ENCODE measurements at places on chromosomes 11 and 22. TPM values are rescaled to one million over a fixed set of nuclear protein-coding genes. Genes with fewer than 3 reads are reported as not detected.

Gene APOL4
- 7.8 TPM for total RNA-seq

DNA sequence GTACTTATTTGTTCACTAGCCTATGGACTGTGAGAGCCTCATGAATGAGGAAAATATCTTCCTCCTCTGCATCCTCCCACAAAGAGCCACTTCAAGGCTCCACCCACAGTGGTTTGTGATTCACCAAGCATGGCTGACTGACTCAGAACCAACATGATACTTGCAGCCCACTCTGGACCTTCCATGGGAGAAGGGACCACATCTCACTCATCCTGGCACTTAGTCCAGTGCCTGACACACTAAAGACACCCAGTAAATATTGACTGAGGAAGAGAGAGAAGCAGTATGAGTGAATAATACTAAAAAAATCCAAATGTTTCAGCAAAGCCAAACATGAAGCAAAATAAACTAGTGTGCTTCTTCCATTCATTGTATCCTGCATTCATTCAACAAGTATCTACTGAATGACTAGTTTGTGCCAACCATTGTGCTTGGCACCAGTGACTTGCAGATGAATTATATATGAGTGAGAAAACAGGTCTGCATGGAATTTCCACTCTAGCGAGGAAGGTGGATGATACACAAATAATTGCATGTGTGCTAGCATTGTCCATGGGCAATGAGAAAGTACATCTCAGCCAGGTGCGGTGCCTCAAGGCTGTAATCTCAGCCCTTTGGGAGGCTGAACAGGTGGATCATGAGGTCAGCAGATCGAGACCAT is 54.9 kb upstream of the BLID start:
- no peaks in the 10 kb centered on the region for H3K27me3 ChIP-seq
- H3K27ac ChIP-seq = no peak overlapping the region
- H3K4me1 ChIP-seq = peaks cover 3% of the 10 kb centered on the region
- no peak for DNase-seq

GRCh38 chr11:111414267-111414931 is 35.3 kb upstream of the POU2AF1 start:
- H3K4me3 ChIP-seq = no peak overlapping the region
- no peak for DNase-seq
- H3K4me1 ChIP-seq = peaks cover 29% of the 10 kb centered on the region
- no peak overlapping the region for H3K27ac ChIP-seq
- no peaks in the 10 kb centered on the region for H3K27me3 ChIP-seq

GRCh38 chr22:29128891-29129807 is 56.3 kb downstream of the KREMEN1 start:
- H3K4me3 ChIP-seq = no peak overlapping the region
- peak; percentile 35 for DNase-seq
- H3K4me1 ChIP-seq = no peaks in the 10 kb centered on the region
- peaks cover 6% of the 10 kb centered on the region for H3K36me3 ChIP-seq

GRCh38 chr11:121383716-121384115 is 68.4 kb upstream of the SORL1 start:
- peak overlapping the region; percentile 55 for H3K27ac ChIP-seq
- H3K4me1 ChIP-seq = peaks cover 11% of the 10 kb centered on the region
- DNase-seq = no peak
- no peaks in the 10 kb centered on the region for H3K36me3 ChIP-seq
- no peaks in the 10 kb centered on the region for H3K27me3 ChIP-seq

Gene GPR83
- 0.55 TPM for total RNA-seq

GRCh38 chr22:29994027-29994715 is 86.1 kb upstream of the HORMAD2 start:
- H3K4me1 ChIP-seq = peaks cover 22% of the 10 kb centered on the region
- peaks cover 44% of the 10 kb centered on the region for H3K36me3 ChIP-seq
- no peaks in the 10 kb centered on the region for H3K27me3 ChIP-seq
- no peak for DNase-seq
- H3K4me3 ChIP-seq = no peak overlapping the region
- H3K27ac ChIP-seq = no peak overlapping the region

DNA sequence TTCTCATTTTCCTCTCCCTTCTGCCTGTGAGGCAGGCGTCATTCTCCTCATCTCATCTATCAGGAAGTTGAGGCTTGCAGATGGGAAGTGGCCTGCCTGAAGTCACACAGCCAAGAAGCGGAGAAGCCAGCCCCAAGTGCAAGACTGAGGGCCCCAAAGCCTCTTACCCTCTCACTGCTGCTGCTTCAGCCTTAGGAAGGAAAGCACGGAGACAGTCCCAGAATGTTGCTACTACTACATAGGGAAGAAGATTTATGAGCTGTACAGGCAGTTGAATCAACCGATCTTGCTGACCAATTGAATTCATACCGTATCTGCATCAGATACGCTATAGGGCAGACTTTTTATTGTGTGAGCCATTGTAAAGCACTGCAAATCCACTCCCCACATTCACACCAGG is 89.0 kb downstream of the CWC15 start:
- H3K27me3 ChIP-seq = no peaks in the 10 kb centered on the region
- H3K27ac ChIP-seq = no peak overlapping the region
- H3K4me3 ChIP-seq = no peak overlapping the region
- H3K36me3 ChIP-seq = no peaks in the 10 kb centered on the region

DNA sequence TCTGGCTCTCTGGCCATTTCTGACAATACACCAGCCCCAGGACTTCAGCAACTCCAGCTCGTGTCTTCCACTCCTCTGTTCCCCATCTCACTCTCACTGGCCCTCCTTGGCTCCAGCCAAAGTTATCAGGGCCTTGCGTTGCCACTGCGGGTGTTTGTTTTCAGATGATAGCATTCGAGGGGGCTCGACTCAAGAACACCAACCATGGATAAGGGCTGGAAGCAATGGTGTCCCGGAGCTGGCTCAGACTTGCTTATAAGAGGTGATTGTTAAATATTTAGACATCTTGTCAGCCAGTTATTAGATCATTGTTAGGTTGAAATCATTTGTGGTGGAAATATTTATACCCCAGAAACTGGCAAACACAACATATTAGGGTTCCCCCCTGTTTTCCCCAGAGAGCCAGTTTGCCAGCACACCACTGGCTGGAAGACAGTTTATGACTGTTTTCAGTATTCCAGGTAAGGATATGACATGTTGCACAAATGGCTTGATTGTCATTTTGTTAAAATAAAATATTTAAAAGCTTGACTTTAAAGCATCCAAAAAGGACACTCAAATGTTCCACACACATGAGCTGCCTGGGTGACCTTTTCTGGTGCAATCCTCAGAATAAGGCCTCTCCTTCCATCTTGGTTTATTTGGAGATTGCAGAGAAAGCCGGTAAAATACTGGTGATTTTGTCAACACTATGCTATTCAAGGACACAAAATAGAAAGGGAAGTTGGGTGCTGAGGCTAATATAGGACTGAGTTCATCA is 98.3 kb downstream of the FBXO7 start:
- no peak overlapping the region for H3K27ac ChIP-seq
- H3K27me3 ChIP-seq = no peaks in the 10 kb centered on the region
- H3K4me1 ChIP-seq = no peaks in the 10 kb centered on the region
- H3K36me3 ChIP-seq = no peaks in the 10 kb centered on the region
- DNase-seq = peak; percentile 61

DNA sequence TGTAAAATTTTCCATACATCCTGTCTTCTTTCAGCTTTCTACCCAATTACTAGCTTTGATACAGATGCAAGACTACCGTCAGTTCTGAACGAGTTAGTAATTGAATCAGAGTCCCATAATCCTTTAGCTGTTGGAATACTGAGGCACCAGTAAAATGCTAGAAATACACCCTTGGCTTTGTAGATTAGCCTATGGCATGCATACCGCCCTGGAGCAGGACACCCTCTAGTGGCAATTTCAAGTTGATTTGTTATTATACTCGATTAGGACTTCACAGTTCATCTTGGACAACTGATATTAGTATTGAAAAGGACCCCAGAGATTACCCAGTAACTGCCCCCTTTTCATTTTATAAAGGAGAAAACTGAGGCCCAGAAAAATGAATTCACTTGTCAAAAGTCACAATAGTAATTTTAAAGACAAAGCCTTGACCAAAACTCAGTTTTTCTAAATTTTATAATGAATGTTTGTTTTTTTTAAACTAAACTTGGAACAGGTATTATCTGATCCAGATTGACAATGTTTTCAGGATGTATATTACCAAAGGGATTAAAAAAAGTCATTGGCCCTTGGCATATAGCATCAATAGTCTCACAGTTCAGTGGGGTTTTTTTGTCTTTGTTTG is 72.6 kb downstream of the HIPK3 start:
- peak; percentile 71 for DNase-seq
- peaks cover 6% of the 10 kb centered on the region for H3K36me3 ChIP-seq
- no peak overlapping the region for H3K4me3 ChIP-seq
- no peaks in the 10 kb centered on the region for H3K4me1 ChIP-seq
- H3K27ac ChIP-seq = no peak overlapping the region

DNA sequence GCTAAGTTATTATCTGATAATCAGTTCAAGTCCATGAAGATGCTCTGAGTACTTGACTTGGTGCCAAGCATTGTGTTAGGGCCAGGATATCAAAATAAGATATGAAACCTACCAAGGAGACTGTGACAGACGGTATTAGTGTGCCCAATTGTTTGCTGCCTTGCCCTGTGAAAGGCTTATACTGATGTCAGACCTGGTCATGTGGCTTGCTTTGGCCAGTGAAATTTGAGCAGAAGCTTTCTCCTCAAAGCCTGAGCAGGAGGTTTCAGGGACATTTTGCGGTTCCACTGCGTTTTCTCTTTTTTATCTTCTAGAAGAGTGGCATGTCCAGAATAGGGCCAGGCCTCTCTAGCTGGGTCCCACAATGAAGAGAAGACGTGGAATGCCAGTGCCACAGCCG is 15.8 kb upstream of the PKNOX2 start:
- no peak overlapping the region for H3K4me3 ChIP-seq
- H3K27me3 ChIP-seq = no peaks in the 10 kb centered on the region
- no peak overlapping the region for H3K27ac ChIP-seq
- no peaks in the 10 kb centered on the region for H3K4me1 ChIP-seq
- no peak for DNase-seq

Gene PRR5
- 13.6 TPM for total RNA-seq

Gene OR56A1
- not detected for total RNA-seq

GRCh38 chr22:42701694-42702093 is 19.0 kb downstream of the A4GALT start:
- H3K27me3 ChIP-seq = no peaks in the 10 kb centered on the region
- H3K27ac ChIP-seq = peak overlapping the region; percentile 85
- H3K4me3 ChIP-seq = no peak overlapping the region

Gene H19
- total RNA-seq = 349 TPM

DNA sequence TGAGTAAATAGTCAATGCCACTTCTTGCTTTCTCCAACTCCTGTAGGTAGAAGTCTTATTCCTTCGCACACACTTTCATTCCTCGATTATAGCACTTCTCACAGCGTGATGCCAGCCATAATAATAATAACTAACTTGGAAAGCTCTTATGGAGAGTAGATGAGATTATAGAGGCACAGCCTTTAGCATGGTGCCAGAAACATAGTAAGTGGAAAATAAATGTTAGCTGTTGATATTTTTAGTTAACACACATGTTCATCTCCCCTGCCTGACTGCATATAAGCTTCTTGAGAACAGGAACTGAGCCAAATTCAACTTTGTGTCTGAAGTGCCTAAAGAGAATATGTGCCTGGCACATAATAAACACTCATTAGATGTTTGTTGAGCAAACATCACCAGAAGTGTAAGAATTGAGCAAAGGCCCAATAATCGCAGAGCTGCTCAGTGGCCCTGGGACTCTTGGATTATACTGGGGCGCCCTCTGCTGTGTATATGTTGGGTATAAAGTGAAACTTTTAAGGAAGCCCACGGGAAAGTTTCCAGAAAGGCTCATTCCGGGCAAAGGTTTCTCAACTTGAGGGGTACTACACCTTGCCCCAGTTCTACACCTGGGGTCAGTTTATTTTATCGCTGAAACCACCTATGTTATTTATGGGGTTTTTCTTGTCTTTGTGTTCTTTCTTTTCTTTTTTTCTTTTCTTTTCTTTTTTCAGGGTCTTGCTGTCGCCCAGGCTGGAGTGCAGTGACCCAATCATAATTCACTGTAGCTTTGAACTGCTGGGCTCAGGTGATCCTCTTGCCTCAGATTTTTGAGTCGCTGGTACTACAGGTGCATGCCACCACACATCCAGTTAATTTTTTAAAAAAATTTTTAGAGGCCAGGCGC is 22.3 kb downstream of the SLN start:
- H3K36me3 ChIP-seq = no peaks in the 10 kb centered on the region
- H3K4me1 ChIP-seq = no peaks in the 10 kb centered on the region
- H3K4me3 ChIP-seq = no peak overlapping the region
- DNase-seq = peak; percentile 80

DNA sequence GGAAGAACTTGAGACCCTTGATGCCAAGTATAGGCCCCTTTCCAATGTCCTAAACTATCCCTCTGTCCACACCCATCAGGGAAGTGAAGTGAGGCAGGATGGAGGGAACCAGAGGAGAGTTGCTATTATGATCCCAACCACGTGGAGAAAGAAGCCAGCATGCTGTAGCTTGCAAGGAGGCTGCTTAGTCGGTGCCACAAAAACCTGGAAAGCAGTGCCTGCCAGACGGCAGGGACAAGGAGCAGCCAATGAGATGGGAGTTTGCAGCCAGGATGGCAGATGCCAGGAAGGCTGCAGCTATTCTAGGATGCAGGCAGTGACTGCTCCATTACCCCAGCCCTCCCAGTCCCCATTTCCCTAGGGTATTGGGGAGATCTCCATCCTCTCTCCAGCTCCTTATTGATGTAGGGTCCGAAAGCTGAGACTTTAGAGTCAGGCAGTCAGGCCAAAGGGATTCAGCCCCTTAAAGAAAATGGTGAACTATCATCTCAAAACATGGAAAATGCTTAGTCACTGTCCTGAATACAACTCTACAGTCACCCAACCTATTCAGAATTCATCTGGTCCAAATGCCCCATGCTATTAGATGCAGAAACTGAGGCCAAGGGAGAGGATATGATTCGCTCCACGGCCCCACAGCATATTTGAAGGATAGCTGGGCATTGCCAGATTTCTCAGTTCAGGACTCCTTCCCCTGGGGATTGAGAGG is 18.4 kb upstream of the LRRC55 start:
- peaks cover 10% of the 10 kb centered on the region for H3K4me1 ChIP-seq
- no peaks in the 10 kb centered on the region for H3K36me3 ChIP-seq
- H3K4me3 ChIP-seq = no peak overlapping the region
- H3K27me3 ChIP-seq = no peaks in the 10 kb centered on the region
- no peak for DNase-seq

GRCh38 chr11:130580372-130580771 is 131.9 kb downstream of the ADAMTS15 start:
- peak overlapping the region; percentile 55 for H3K27ac ChIP-seq
- no peaks in the 10 kb centered on the region for H3K36me3 ChIP-seq
- DNase-seq = no peak
- H3K4me1 ChIP-seq = peaks cover 25% of the 10 kb centered on the region
- H3K27me3 ChIP-seq = no peaks in the 10 kb centered on the region

DNA sequence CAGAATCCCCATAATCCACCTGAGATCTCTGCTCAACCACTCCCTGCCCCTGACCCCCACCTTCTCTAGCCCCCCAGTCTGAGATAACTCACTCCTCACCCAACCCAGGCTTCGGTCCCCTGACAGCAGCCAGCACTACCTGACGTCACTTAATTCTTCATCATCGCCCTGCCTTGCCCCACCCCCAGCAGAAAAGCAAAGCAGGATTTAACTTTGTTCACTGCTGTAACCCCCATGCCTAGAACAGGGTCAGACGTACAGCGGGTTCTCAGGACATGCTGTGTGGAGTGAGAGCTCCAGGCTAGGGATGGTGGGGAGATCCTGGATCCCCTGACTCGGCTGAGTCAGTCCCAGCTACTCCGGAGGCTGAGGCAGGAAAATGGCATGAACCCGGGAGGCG is 45.8 kb downstream of the ELFN2 start:
- no peak for DNase-seq
- H3K27me3 ChIP-seq = peaks cover 43% of the 10 kb centered on the region
- H3K36me3 ChIP-seq = no peaks in the 10 kb centered on the region
- no peak overlapping the region for H3K27ac ChIP-seq
- H3K4me1 ChIP-seq = no peaks in the 10 kb centered on the region

GRCh38 chr22:39818094-39818493 is 75.5 kb downstream of the ENTHD1 start:
- H3K27me3 ChIP-seq = no peaks in the 10 kb centered on the region
- no peaks in the 10 kb centered on the region for H3K4me1 ChIP-seq
- no peak overlapping the region for H3K27ac ChIP-seq
- no peak for DNase-seq
